ENCODE measurements at places on chromosomes 2 and 18.
A peak's percentile ranks its signal among the peaks of the same experiment; 100 is the strongest.

GRCh38 chr18:73023975-73024374 is 156.2 kb upstream of the NETO1 start:
- DNase-seq: no peak

DNA sequence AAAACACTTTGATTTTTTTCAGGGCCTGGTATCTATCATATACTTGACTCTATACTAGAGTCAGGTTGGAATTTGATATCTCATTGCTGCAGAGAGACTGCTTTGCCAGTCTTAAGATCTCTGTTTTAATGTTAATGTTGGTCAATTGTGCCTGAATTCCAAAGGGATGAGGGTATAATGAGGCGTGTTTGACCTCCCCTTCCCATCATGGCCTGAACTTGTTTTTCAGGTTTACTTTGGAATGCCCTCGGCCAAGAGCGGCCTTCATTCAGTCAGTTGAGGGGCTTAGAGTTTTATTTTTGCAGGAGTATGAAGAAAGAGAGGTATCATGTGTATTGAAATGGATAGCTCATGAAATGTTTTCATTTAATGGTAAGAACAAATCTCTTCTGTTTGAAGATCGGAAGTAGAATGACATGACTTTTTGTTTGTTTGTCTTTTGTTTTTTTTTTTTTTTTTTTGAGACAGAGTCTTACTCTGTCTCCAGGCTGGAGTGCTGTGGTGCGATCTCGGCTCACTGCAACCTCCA is 119.0 kb downstream of the KIAA1328 start:
- DNase-seq: no peak

- DNase-seq: no peak
Observed at GRCh38 chr2:58834404-58834803, 593.3 kb upstream of the FANCL start.

DNA sequence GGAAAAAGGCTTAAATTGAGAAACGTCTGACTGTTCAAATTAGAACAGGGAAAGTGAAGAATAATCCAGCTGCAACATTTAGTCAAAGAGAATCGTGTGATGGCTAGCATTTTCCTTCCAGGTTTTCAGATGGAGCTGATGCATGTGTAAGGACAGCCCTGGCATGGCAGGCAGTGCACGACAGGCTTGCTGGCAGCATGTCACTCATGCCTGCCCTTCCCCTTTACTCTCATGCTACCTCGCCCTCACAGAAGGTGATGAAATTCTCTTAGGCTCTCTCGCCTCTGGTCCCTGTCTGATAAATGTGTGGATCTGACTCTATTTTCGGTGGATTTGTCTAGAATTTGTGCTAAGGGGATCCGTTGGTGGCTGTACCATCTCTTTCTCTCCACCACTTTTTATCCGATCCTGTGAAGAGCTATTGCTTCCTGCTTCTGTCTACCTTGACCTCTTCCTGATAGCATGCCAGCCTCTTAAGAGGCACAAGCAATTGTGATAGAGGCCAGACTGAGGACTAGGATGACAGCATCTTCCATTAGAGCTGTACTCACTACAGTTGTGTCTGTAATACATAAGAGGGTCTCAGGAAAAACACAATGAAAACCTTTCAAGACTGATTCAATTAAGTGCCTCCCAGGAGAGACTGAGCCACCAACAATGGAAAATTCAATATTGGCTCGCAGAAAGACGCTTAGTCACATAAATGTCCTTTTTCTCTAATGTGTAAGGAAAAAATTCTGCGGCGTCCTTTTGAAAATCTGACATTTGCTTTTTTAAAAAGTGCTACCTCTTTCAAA is 65.6 kb upstream of the NOSTRIN start:
- DNase-seq: no peak

- no peak for DNase-seq
Observed at GRCh38 chr2:6337472-6337820, 528.3 kb downstream of the CMPK2 start.

GRCh38 chr18:2310886-2311285 is 260.4 kb downstream of the METTL4 start:
- no peak for DNase-seq

DNA sequence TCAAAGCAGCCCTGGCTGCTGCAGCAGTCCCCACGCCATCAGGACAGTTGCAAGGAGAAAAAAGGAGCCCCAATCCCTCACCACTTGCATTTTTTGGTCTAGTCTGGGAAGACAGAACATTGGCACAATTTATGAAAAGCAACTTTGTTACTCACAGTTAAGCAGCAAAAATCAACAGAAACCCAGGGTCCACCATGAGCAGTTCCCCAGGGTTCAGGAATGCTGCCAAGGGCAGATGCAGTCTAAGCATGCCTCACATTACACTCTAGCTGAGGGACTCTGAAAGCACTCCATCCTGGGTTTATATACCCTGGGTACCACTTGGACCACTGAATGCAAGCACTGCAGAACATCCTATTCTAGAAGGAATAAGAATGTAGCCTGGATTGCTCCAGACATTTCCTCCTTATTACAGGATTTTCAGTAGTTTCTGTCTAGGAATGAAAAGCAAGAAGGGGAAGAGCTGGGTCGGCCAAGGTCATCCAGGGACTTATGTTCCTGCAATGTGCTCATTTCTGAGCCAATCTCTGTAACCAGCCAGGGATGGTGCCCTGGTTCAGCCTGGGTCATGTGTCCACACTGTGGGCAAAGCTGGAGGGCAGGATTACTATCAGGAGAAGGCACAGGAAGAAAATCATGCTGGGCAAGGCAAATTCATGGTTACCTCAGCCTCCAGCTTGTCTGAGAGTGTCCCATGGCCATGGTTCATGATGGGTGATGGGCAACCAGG is 19.5 kb upstream of the TMEM163 start:
- no peak for DNase-seq

DNA sequence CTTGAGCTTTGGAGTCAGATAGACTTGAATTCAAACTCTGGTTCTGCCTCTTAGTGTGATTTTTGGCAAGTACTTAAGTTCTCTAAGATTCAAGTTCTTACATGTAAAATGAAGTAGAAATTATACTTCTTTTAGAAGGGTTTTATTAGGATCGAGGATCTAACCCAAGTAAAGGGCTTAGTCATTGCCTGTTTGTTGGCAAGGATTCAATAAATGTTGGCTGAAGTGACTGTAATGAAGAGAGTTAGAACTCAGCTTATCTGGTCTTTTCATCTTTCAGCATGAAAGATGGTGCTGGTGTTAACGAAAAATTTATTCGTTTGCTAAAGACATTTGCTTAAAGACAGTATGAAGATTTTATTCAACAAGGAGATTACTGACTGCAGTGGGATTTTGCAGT is 315.9 kb upstream of the THUMPD2 start:
- no peak for DNase-seq

DNA sequence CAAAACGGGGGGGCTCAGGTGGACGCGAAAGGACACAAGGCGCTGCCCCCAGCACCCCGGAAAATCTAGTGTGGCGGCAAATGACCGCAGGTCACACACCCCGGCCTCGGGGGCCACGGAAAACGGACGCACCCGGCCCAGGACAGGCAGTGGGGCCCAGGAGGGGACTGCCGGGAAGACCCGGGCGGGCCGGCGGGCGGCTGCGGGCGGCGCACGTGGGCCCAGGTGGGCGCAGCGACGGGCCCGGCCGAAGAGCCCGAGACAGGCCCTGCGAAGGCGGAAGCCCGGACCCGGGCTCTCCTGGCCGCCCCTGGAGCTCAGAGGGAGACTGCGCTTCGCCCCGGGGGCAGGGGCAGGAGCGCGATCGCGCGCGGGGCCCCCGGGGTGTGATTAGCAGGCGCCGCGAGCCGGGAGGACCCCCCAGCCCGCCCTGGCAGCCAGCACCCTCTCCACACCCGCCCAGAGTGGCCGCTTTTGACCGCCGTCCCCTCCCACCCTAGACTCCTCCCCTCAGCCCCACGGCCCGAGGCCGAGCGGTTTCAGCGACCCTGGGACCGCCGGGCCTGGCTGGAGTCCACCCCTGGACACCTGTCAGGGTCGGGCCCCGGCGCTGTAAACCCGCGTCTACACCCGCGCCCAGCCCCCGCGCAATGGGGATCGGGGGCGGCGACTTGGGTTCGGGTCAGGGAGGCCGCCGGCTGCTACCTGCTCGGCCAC is 773 bp downstream of the MBP start:
- DNase-seq: no peak

- DNase-seq: no peak
Observed at GRCh38 chr2:73111073-73112025, 1.4 kb downstream of the RAB11FIP5 start.

- DNase-seq: no peak
Observed at GRCh38 chr18:55314615-55315237, 273.3 kb downstream of the TCF4 start.

GRCh38 chr2:54813584-54813983 is 90.1 kb downstream of the EML6 start:
- DNase-seq: no peak

- DNase-seq: no peak
Observed at GRCh38 chr2:101188683-101189405, 37.7 kb upstream of the TBC1D8 start.

DNA sequence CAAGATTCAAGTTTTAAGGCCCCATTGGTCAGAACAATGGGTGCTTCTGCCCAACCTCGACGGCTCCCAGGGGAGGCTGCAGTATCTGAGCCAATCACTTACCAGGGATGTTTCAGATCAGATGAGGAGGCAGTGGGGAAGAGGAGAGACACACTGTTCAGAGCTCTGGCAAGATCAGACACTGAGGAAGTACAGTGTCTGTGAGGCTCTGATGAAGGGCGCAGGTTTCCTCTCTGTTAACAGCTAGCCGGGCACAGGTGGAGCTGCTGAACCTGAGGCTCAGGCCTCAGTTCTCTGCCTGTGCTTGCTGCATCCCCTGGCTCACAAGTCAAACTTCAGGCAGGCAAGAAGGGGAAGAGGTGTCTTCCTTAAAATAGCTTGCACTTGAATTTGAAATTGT is 69.7 kb downstream of the TPO start:
- DNase-seq: no peak

DNA sequence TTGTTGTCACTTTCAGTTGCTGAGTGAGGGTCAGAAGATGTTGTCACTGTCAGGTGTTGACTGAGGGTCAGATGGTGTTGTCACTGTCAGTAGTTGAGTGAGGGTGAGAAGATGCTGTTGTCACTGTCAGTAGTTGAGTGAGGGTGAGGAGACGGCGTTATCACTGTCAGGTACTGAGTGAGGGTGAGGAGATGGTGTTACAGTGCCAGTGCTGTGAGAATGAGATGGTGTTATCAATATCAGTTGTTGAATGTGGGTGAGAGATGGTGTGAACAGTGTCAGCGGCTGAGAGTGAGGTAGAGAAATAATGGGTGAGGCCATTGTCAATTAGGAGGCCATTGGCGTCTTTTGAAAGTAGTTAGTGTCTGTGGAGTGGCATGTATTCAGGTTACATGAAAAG is 1.6 kb upstream of the ATP9B start:
- no peak for DNase-seq

DNA sequence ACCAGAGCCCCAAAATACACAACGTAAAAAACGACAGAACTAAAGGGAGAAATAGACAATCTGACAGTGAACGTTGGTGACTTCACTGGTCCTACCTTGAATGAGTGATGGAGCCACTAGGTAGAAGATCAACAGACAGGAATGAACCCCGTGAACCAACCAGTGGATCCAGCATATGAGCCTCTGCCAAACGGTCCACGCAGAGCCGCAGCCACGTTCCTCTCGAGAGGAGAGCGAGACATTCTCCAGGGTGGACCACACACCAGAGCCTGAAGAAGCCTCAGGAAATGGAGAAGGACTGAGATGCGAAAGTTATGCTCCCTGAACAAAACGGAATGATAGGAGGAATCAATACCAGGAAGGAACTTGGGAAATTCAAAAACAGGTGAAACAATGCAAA is 178.4 kb downstream of the RTP5 start:
- no peak for DNase-seq

DNA sequence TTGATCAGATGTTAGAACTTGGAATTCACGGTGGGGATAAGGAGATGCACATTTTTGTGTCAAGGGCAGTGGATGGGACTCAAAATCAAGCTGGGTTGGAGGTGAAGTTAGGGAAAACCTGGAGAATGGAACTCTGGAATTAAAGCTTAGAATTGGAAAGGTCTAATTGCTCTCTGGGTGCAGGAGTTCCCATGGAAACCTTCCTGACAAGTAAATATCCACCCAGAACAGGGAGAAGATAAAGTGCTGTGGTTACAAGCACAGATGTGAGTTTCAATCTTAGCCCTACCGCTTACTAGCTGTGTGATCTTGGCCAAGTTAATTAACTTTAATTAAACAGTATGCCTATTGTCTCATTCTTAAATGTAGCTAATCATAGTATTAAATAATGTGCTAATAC is 71.3 kb upstream of the TCF7L1 start:
- DNase-seq: no peak

GRCh38 chr2:131509615-131510014 is 17.4 kb upstream of the MZT2A start:
- no peak for DNase-seq

DNA sequence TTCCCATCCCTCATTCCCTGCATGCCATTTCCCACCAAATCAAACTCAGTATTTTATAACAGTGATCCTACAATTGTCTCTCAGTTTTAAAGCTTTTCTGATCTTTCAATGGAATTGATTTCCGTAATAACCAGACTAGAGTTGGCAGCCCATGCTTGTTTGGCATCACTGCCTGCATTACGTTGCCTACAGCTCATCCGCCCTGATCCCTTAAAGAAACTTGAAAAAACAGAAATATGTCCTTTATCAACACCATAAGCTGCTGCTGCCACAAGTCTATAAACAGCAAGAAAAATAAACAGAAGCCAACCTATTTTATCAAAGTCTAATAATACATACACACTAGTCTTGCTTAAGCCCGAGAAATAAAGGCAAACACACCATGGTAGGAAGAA is 331.0 kb downstream of the METTL4 start:
- no peak for DNase-seq

- no peak for DNase-seq
Observed at GRCh38 chr2:161158882-161159281, 1.3 kb upstream of the TANK start.

DNA sequence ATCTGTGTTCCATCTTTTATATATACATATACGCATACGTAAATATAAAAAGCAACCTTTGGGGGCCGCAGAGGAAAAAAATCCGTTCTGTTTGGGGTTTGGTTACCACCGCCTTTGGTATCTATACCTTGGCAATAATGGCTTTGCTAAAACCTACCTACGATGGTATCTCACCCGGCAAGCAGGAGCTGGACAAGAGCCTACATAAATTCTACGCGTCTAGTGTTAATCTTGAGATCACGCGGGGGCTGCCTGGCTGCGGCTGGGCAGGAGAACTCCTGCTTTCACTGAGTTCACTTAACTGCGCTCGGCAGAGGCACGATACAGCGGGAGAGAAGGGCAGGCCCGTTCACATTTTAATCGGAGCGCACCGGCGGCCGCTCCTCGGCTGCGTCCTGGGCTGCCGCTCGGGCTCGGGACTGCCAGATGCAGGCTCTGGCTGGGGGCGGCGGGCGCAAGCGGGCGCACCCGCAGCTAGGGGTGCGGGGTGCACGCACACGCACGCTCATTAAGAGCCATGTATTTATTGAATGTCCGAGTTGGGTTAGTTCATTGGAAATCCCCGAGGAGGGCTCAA is 1.7 kb upstream of the POU3F3 start:
- peak; percentile 65 for DNase-seq

- no peak for DNase-seq
Observed at GRCh38 chr2:180842461-180842860, 137.9 kb upstream of the UBE2E3 start.

- no peak for DNase-seq
Observed at GRCh38 chr2:187296869-187297268, 151.2 kb downstream of the CALCRL start.
